GM04503 (cell line): ENCODE measurements at places on chromosomes 1 and 21.

GRCh38 chr1:5995871-5996630 is 3.8 kb upstream of the NPHP4 start:
- DNase-seq, result no peak

DNA sequence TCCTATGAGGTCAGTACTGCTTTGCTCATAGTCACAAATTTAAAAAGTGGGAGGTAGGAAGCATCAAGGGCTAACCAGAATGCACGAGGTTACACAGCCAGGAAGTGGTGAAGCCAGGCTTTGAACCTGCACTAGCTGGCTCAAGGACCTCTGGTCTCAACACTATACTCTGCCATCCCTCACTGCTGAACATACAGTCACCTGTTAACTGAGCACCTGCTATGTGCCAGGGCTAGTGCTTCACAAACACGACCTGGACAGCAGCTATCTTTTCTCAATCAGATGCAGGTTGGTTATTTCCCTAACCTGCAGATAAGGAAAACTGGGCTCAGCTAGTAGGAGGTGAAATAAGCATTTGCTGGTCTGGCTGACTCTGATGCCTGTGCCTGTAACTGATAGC is 73.0 kb downstream of the GLIS1 start:
- DNase-seq, result no peak

DNA sequence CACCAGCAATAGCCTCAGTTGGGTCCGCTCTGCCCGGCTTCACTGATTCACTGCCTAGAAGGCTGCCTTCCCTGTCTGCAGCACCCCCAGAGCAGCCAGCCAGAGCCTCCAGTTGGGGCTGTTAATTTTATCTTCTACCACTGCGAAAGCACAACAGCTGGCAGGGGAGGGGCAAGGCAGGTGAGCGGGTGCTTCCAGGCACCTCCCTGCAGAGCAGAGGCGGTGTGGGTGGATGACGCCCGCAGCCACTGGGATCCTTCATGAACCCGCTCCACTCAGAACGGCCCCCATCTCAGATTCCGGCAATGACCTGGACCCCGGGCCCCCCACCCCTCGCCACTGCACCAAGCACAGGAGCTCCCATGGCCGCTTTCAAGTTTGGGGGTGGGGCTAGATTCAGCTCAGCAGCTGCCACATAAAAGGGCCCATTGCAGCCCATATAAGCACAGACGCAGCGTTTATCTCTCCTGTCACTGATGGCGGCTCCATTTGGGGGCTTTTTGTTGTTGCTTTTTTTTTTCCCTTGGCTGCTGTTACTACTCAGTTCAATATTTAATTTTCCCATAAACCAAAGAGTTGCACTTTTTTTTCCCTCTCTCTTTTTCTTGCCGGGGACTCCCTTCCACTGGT is 128.0 kb upstream of the KLHDC7A start:
- no peak for DNase-seq

- DNase-seq, result no peak
Observed at GRCh38 chr1:56824938-56825337, 5.7 kb upstream of the FYB2 start.

DNA sequence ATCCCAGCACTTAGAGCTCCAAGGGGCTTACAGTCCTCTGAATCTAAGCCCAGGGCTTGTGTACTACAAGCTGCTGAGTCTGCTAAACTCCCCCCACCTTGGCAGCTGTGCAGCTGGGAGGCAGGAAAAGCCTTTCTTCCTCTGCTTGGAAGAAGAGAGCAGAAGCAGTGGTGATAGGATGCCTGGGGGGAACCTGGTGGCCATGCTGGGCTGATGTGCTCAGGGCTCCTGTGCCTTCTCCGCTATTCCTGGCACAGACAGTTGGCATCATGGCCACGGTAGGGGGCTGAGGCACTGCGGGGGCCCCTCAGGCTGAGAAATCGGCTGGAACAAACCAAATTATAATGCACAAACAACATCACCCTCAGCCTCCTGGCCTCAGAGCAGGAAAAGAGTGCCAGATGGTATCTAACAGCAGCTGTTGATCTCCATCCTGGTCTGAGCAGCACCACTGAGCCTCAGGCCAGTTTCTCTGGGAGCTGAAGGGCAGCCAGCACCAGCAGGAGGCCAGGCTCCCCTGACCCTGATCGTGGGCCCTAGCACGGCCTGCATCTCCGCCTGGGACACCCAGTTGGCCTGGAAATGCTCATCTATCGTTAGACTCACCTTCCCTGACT is 35.8 kb downstream of the ECE1 start:
- DNase-seq, result no peak
